ENCODE measurements at places on chromosomes 1 and 21. TPM values are rescaled to one million over a fixed set of nuclear protein-coding genes. Genes with fewer than 3 reads are reported as not detected.

DNA sequence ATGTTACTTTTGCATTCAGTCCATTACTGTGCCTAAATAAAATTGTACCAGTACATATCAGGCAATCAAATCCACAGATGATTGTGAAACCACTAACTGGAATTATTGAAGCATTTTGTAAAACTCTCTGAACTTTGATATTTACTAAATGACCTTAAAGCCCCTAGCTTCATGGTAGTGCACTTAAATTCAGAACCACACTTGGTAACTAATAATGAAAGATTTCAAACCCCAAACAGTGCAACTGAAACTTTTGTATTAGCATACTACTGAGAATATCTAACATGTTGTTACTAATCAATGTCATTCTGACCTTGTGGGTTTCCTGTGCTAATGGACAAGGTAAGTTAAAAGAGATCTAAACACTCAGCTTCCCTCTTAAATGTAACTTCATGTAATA, at the start of gene CFHR3:
Gene CFHR3 (plus strand): TSS at position 238 of the 400 bp plus-strand sequence. CDS start 47 bp downstream, at position 285.
- H3K27ac ChIP-seq = no peak within 1 kb of the TSS
- no peaks in the 10 kb centered on the region for H3K27me3 ChIP-seq
- no peaks in the 10 kb centered on the region for H3K4me1 ChIP-seq

Gene ADAM30
- total RNA-seq = not detected

GRCh38 chr1:182259229-182259872, 132.2 kb downstream of the GLUL start:
- H3K4me1 ChIP-seq = peaks cover 9% of the 10 kb centered on the region
- H3K4me3 ChIP-seq = no peak overlapping the region
- H3K27me3 ChIP-seq = no peaks in the 10 kb centered on the region
- peak; percentile 79 for DNase-seq

Gene CCDC24
- total RNA-seq = 11.0 TPM

DNA sequence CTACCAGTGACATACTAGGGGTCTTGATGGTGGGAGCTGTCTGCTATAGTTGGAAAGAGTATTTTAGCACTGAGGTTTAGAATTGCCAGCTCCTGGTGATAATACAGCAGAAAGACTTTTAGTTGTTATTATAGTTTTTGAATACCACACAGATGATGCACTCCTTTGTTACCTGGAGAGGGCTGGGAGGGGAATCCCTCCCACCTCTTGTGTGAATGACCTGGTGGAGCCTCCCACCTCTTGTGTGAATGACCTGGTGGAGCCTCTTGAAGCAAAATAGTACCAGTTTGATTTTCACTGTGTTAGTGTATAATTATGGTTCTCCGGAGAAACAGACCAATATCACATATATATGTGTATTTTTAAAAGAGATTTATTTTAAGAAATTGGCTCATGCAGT, 3.3 kb downstream of the DISP1 start:
- H3K4me1 ChIP-seq = peaks cover 8% of the 10 kb centered on the region
- H3K27ac ChIP-seq = no peak overlapping the region
- no peak overlapping the region for H3K4me3 ChIP-seq

- H3K27ac ChIP-seq = no peak overlapping the region
- no peaks in the 10 kb centered on the region for H3K27me3 ChIP-seq
- no peaks in the 10 kb centered on the region for H3K36me3 ChIP-seq
- H3K4me3 ChIP-seq = no peak overlapping the region
Observed at GRCh38 chr1:215911406-215911968, 344.4 kb downstream of the KCTD3 start.

GRCh38 chr1:191608367-191608766, 549.9 kb upstream of the RGS18 start:
- H3K36me3 ChIP-seq = no peaks in the 10 kb centered on the region
- no peak overlapping the region for H3K4me3 ChIP-seq
- DNase-seq = no peak
- no peaks in the 10 kb centered on the region for H3K4me1 ChIP-seq
- no peak overlapping the region for H3K27ac ChIP-seq
- H3K27me3 ChIP-seq = no peaks in the 10 kb centered on the region

DNA sequence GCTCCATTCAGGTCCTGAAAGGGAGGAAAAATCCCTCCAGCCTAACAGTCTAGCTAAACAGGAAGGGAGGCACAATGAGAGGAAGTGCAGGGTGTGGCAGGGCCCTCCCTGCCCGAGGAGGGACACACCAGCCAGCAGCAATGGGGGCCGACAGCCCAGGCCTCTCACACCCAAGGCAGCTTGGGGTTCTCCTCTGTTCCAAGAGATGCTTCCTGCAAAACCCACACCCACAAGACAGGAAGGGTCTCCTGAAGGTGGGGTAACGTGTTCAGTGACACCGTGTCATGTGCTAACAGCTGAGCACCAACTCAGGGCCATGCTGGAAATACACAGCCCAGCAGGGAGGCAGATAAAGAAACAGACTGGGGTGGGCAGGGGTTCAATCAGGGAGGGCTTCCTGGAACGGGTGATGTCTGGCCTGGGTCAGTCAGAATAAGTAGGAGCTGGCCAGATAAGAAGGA, 10.2 kb downstream of the ECE1 start:
- no peaks in the 10 kb centered on the region for H3K27me3 ChIP-seq
- H3K36me3 ChIP-seq = peaks cover 6% of the 10 kb centered on the region
- peak overlapping the region; percentile 78 for H3K27ac ChIP-seq
- peaks cover 65% of the 10 kb centered on the region for H3K4me1 ChIP-seq
